Cardiac septum (tissue), 1 donor: ENCODE measurements at places on chromosomes 16 and 17. TPM values are rescaled to one million over a fixed set of nuclear protein-coding genes. Genes with fewer than 3 reads are reported as not detected.

MIEN1 gene
- 48.5 TPM for total RNA-seq

CSH2 gene
- total RNA-seq: not detected

ELMO3 gene
- total RNA-seq: 0.92 TPM

SHPK gene
- 4.8 TPM for total RNA-seq

HID1 gene
- total RNA-seq: 9.0 TPM

SLC6A2 gene
- not detected for total RNA-seq

SKAP1 gene
- total RNA-seq: not detected

C1QTNF8 gene
- not detected for total RNA-seq

NPIPB6 gene
- not detected for total RNA-seq

HOXB3 gene
- total RNA-seq: 4.2 TPM

BCO1 gene
- not detected for total RNA-seq

IQCK gene
- total RNA-seq: 7.3 TPM

TAF1C gene
- total RNA-seq: 20.9 TPM

CAVIN1 gene
- 358 TPM for total RNA-seq

NPW gene
- not detected for total RNA-seq

ZACN gene
- total RNA-seq: not detected

NXPH3 gene
- total RNA-seq: 4.4 TPM

BEAN1 gene
- total RNA-seq: 2.8 TPM

CCL11 gene
- total RNA-seq: 3.2 TPM

FSCN2 gene
- total RNA-seq: 1.1 TPM

GNG13 gene
- total RNA-seq: not detected

KRTAP4-1 gene
- not detected for total RNA-seq

BFAR gene
- total RNA-seq: 34.2 TPM
